HS-5 (cell line): ENCODE measurements at places on chromosomes 3 and 15.

- no peak for DNase-seq
These were observed 362.2 kb upstream of the SLCO3A1 start for GRCh38 chr15:91491101-91491950.

DNA sequence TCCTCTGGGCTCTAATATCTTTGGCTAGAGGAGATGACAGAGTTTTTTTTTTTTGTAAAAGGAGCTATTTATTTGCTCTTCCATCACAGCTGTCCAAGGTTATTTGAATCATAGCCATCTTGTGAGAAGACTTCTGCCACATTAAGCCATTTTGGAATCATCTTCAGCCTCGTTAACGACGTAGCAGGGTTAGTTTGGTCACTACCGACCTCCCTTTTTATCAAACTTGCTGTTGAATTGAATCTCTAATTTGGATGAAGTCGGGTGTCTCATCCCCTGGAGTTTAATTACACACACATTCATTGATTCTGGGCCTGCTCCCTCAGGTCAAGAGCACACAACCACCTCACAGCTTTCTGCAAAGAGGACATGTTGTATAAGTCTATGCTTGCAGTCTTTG is 238.7 kb downstream of the CPNE4 start:
- DNase-seq = no peak

- no peak for DNase-seq
These were observed 146.9 kb downstream of the DNAJB8 start for GRCh38 chr3:128319741-128320141.

DNA sequence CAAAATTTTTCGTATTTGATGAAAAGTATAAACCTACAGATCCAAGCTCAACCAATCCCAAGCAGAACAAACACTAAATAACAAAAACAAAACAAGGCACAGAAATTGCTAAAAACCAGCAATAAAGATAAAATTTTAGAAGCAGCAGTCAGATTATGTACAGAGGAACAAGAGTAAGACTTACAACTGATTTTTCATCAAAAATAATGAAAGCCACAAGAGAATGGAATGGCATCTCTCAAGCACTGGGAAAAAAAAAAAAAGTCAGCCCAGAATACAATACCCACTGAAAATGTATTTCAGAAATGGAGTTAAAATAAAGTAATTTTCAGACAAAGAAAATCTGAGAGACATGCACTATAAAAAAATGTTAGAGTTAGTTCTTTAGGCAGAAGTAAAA is 27.0 kb downstream of the GPR156 start:
- no peak for DNase-seq

DNA sequence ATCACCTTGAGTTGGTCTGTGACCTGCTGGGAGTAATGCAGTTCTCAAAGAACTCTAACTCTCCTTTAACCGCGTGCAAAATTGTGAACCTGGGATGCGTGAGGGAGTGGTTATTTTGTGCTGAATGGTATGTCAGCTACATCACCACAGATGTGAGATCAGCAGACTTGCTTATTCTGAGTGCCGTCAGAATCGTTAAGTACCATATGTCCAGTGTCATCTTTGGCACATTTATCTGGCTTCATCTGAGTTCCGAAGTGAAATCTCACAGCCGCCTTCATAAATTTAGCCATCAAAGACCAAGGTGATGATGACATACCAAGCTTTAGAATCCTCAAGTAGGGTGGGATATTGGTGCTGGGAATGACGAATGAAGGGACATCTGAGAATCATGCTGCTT is 347.2 kb upstream of the TPRG1 start:
- no peak for DNase-seq

- no peak for DNase-seq
These were observed 42.9 kb downstream of the DCUN1D1 start for GRCh38 chr3:182937293-182938051.

GRCh38 chr3:8497582-8497981 is 4.0 kb upstream of the LMCD1 start:
- DNase-seq = no peak

GRCh38 chr3:172624999-172625398 is 85.9 kb downstream of the NCEH1 start:
- DNase-seq = no peak

- DNase-seq = no peak
These were observed 105.6 kb upstream of the SLC4A7 start for GRCh38 chr3:27589795-27590194.

GRCh38 chr15:66564136-66565041 is 1.4 kb downstream of the LCTL start:
- no peak for DNase-seq

DNA sequence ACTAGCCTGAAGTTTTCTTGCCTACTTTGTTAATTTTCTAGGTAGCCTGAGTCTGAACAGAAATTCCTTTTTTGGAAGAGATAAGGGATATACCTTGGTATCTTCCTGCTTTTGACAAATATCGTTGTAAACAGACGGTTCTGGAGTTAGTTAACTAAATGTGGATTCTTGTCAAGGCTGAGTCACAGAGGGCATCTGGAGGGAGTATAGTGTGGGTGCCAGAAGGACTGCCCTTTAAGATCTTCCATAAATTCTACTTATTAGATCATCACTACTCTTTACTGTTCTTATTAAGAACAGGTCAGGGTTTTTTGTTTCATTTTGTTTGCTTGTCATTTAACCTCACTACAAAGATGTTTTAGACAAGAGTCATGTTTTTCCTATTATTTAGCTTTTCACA is 125.3 kb upstream of the SKOR1 start:
- DNase-seq = peak; percentile 20

DNA sequence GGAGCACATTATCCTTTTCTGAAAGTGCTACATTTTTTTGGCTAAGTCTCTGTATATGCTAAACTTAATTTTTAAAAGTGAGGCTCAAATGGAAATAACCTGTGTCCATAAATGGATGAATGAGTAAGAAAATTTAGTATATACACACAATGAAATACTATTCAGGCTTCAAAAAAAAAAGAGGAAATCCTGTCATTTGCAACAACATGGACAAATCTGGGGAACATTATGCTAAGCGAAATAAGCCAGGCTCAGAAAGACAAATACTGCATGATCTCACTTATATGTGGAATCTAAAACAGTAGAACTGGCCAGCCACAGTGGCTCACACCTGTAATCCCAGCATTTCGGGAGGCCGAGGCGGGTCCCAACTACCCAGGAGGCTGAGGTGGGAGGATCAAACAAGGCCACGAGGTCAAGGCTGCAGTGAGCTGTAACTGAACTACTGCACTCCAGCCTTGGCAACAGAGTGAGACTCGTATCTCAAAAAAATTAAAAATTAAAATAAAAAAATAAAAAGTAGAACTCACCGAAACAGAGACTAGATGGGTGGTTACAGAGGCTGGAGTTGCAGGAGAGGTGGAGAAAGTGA is 25.8 kb downstream of the CCDC12 start:
- DNase-seq = no peak

DNA sequence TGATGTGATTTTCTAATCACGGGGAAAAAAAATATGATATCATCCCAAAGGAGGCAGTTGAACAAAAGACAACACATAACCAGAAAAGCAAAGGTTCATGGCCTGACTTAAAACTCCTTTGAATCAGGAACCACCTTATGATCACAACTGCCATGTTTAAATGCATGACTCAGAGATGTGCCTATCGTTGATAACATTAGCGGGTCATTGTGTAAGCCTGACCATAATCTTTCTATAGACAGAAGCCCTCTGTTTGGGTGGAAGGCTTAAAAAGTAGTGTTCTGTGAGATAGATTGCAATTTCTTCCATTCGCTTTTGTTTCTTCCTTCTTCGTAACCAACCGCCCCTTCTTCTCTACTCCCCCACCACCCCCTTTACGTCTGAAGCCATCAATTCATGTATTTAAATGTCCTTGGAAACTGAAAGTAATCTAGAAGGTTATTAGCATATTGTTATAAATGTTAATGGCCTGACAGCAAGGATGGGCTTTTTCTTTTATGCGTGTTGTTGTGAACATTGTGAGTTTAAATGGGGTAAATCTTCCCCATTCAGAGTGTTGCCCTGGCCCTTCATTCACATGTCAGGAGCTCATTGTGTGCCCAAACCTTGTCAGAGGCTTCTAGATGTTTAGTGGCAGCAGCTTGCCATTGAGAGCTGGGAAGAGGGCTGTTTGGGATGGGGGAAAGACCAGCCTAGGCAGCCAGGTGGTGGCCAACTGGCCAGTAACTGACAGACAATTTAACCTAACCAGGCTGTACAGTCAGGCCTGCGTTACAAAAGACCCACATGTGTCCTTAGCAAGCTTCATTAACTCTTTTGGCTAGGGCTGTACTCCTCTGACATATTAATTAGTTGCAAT is 64.5 kb downstream of the EPHA3 start:
- DNase-seq = no peak

DNA sequence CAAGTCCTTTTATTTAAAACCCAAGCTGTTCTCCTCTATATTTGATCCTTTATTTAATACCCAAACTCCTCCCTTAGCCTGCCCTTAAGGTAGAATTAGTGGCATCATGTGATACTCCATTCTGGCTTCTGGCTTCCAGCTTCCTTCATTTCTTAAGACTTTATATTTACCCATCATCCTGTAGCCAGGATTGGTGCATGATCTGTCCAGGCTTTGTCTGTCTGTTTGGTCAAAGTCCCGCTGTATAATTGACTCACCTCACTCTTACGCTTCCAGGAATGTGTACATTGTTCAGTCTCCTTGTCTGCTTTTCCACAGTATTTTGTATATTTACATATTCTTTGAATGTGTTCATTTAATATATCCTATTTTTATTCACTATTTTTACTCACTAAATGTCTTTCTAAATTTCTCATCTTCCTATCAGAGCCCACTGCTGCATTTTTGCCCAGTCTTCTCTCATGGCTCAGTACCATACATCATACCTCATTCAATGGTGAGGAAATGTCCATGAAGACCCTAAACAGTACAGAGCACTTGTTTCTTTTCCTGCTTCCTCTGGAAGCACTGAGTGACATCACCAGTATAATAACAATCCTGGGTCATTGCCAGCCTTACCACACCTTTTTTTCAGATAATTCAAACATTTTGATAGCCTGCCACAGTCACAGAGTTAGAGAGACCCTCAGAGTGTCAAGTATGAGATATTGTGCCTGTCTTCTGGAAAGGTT is 31.5 kb downstream of the TMEM108 start:
- DNase-seq = no peak

DNA sequence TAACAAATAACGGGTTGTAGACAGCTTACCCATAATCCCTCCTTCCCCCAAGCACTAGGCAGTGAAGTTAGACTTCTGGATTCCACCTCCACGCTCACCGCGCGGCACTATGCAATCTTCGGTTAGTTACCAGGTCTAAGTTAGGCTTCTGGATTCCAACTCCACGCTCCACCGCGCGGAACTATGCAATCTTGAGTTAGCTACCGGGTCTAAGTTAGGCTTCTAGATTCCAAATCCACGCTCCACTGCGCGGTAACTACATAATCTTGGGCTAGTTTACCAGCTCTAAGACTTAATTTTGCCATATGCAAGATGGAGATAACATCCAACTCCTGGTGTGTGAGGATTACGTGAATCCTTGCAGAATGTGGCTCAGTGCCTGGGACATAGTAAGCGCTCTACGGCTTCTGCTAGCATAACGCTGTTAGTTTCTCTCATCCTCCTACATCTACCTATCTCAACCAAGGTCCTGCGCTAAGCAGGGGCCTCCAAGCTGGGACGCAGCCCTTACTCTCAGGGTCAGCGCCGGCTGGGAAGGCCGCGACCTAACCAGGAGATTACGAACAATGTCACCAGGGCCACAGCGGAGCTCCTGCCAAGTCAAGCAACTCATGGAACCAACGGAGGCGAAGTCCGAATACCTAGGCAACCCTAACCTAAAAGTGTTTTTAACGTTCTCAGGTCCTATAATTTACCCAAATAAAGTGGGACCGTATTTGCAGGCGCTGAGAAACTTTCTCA is 497 bp upstream of the RPLP1 start:
- DNase-seq = no peak

GRCh38 chr3:185316740-185317412 is 46.1 kb upstream of the MAP3K13 start:
- DNase-seq = peak; percentile 28

DNA sequence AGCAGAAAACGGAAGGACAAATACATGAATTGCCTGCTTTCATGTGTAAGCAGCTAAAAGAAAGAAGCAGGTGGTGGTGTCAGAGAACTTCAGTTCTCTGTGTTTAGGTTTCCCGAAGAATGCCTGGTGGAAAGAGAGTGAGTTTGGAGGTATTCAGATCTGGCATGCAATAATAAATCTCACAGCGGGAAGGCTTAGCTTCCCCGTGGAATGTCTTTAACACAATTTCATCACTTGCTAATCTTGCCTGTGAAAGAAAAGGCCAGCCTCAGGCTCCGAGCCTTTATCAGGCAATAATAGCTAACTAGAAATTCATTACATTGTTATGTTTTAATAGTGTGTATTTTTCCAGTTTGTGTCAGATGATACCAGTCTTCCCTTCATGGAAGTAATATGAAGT is 220.3 kb downstream of the PDZRN3 start:
- DNase-seq = no peak

DNA sequence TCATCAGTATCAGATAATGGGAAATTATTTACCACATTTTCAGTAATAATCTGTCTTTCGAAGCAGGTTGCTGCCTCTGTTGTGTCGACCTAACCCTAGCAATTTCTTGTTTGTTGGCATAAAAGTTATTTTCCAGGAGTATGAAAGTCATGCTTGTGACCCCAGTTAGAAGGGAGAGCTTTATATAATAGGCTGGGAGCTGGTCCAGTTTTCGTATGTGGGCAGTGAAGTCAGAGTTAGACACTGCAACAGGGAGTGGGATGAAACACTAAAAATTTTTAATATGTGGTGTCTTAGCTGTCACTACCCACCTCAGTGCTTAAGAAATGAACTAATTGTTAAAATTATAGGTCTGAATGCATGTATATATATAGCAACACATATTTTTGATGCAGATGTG is 348.5 kb downstream of the FEZF2 start:
- no peak for DNase-seq

GRCh38 chr3:188832961-188833721 is 338.6 kb upstream of the TPRG1 start:
- no peak for DNase-seq

- DNase-seq = no peak
These were observed 53.0 kb upstream of the DAZL start for GRCh38 chr3:16658004-16658924.

DNA sequence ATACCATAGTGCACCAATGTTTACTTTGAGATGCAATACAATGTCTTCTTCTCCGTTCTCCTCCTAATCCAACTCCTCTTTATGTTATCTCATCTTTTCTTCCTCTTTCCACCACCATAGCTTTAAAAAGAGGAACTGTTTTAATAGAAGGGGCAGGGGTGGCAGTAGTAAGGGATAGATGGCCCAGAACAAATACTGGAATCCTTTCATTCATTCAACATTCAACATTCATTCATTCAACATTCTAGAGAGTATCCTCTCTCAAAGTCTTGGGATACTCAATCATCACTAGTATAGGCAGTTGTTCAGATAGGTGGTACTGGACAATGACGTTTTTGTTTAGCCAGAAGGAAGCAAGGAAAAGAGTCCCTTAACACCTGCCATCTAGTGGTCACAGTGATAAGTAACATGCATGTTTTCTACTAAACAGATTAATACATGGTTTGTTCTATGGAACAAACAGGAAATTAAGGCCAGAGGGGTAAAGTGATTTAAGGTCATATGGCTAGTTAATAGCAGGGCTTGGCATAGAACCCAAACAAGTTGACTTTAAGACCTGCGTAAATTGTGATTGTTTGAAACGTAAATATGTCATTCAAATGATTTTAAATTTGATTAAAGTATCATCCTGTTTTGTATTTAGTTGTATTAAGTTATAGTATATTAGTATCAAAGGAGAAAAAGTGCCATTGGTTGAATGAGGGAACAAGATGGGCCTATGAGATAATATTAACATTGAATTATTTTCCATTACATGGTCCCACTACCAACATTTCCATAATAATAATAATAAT is 26.9 kb upstream of the EHHADH start:
- no peak for DNase-seq

GRCh38 chr15:57550640-57551039 is 41.1 kb upstream of the MYZAP start:
- no peak for DNase-seq
